ENCODE measurements at places on chromosomes 1 and 21.

DNA sequence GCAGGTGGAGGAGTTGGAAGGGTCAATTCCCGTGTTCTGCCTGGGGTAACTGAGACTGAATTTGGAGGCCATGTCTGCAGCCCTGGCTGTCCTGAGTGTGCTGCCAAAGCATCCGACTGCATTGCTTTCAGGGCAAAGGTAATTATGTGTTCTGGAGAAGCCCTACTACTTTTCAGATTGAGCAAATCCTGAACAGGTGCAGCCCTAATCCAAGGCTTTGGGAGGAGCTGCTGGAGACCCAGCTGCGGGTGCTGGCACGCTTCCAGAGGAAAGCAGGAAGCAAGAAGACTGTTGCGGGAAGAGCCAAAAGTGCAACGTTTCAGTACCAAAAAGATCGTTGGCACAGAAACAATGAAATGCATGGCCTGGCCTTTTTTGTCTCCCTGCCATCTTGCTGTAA lies 73.7 kb upstream of the NRIP1 start:
- no peak for DNase-seq

DNA sequence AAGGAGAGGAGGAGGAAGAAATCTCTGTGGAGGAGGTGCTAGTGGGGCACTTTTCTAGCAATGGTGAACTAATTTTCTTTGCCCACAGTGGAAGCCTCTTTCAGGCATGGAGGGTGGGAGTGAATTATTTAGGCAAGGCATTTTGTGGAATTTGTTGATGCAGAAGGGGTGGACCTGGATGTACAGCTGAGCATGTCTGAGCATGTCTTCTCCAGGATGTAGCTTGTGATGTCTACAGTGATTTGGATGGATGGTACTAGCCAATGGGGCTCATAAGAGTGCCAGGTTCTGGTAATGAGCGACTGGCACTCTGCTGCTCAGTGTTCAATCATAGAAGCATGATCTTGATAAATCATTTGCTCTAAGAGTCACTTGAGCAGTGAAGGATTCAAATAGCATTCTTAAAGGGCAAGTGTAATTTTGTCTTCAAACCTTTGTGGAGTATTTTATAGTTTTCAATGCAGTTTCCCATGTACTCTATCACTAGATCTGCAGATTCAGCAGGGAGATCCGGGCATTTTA lies 153.9 kb upstream of the LMO4 start:
- DNase-seq: no peak

GRCh38 chr1:162381941-162382750 lies 618 bp downstream of the C1orf226 start:
- DNase-seq: no peak

GRCh38 chr21:42513151-42513984 lies at the start of gene SLC37A1:
SLC37A1 (plus strand) TSS chr21:42513852; CDS start chr21:42518455, 4,603 bp downstream.
- no peak for DNase-seq

GRCh38 chr1:169488157-169488556 lies 2.4 kb upstream of the SLC19A2 start:
- DNase-seq: no peak

GRCh38 chr21:36791695-36792470 lies 93.0 kb downstream of the SIM2 start:
- DNase-seq: no peak

GRCh38 chr1:204465546-204466415 lies 28.8 kb downstream of the PIK3C2B start:
- no peak for DNase-seq

- no peak for DNase-seq
These were observed 36.7 kb downstream of the CAPN2 start for GRCh38 chr1:223748773-223749733.

GRCh38 chr1:231630558-231631205 lies 4.1 kb downstream of the DISC1 start:
- no peak for DNase-seq

- DNase-seq: no peak
These were observed 9.6 kb downstream of the ACKR1 start for GRCh38 chr1:159214149-159214760.
